ENCODE measurements at places on chromosomes 11 and 22.

DNA sequence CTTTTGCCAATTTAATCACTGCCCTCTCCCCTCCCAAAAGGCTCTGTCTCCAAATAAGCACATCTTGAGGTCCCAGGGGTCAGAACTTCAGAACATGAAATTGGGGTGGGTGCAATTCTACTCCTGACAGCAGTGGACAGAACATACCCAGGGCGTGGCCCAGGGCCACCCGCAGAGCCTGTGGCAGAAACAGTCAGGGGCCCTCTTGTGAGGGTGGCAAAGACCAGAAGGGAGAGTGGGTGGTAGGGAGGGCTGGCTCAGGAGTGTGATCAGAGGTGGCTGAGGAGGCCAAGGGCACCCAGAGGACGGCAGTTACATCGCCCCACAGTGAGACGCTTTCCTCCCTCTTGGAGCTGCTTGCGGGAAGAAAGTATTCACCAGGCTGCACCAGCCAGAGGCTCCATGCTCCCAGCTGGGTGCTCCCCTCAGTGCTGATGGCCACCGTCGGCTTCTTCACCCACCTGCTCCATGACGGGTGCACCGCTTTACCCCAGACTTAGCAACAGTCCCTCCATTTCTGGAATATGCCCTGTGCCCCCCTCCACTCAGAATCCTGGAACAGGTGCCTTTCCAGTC lies 1388.0 kb downstream of the BRD1 start:
- DNase-seq: no peak

- no peak for DNase-seq
Measured at GRCh38 chr11:10462746-10463300, 7.8 kb downstream of the AMPD3 start.

- no peak for DNase-seq
Measured at GRCh38 chr11:44010789-44011251, 37.0 kb upstream of the ACCSL start.

DNA sequence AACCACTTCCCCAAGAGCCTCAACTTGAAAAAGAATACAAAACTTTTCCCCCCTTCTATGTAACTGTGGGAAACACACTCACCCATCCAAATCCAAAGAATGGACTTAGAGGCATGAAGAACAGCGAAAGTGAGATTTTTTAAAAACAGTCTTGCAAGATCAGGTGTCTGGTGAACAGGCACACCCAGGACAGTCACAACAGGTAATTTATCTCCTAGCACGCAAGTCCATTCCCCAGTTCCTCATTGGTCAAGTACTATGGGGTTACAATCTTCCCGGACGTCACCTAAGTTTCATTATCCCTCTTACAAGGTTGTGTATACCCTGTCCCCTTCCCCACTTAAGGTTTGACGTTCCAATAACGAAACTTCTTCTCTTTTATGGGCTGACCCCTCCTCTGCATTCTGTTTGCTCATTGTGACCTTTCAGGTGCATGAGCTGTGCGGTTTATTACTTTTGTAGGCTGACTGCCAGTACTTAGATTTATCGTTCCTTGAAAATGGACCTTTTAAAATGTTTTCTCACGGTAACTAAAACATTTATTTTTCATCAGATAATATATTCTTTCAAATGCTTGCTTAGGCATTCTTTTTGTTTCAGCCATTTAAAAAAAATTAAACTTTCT lies 1401.9 kb downstream of the FAM181B start:
- no peak for DNase-seq

- DNase-seq: peak; percentile 36
Measured at GRCh38 chr11:64619811-64620380, 28.9 kb downstream of the SLC22A12 start.

GRCh38 chr11:27388001-27388400 lies 25.0 kb upstream of the CCDC34 start:
- peak; percentile 86 for DNase-seq

DNA sequence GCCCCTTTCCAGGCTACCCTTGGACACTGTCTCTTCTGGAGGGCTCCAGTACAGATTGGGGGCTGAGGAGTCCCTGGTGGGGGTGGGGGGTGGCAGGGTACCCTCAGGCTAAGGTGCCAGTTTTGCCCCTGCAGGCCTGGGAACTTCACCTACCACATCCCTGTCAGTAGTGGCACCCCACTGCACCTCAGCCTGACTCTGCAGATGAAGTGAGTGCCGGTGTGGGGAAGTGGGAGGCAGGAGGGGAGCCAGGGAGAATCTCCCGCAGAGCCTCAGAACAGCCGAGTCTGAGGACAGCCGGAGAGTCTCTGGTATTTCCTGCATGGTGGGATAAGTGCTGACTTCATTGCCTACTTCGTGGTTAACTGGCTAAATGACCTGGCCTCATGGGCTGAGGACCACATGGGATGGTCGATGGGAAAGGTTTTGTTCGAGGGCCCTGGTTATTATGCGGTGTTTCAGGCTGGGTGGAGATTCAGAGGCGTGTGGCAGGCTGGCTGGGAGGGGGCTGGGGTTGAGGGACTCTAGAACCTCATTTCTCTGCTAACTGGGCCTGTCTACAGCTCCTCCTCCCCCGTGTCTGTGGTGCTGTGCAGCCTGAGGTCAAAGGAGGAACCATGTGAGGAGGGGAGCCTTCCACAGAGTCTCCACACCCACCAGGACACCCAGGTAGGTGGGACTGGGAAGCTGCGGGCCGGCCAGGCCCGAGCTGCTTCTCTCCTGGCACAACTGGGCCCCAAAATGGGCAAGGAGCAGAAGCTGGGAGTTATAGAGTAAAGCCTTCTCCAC lies 8.5 kb downstream of the TMEM258 start:
- no peak for DNase-seq

DNA sequence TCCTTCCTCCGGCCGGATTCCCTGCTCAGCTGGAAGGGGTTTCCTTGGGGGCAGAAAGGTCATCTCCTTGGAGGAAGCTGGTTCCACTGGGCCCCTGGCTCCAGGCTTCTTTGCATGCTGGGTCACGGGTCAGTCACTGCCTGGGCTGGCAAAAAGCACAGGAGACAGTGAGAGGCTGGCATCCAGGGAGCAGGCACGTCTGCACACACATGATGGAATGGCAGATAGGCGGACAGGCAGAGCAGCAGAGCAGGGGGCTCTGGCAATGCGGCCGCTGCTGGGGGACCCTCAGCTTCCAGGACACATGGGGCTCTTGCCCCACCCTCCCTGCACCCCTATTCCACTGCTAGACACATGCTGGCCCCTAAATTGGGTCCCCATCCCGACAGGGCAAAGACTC lies 40.4 kb downstream of the C11orf58 start:
- no peak for DNase-seq

DNA sequence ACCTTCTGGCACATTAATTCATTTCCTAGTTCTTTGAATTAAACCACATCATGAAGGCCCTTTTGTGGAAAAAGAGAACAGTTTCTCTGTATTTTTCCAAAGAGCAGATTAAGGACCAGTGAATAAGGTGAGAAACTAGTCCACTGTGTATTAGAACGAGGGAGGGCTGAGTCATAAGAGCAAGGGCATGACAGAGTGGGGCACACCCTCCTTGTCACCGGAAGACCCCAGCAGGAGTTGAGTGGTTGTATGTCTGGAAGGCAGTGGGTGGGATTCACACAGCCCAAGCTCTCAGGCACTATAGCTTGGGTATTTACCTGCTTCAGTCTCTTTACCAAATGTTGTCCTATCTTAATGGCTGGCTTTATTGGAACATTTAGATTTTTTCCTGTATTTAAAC lies 86.8 kb downstream of the BMAL1 start:
- DNase-seq: no peak

- peak; percentile 74 for DNase-seq
Measured at GRCh38 chr11:76207642-76208401, 1.5 kb upstream of the WNT11 start.

- DNase-seq: no peak
Measured at GRCh38 chr11:12815129-12815480, 140.9 kb downstream of the TEAD1 start.

DNA sequence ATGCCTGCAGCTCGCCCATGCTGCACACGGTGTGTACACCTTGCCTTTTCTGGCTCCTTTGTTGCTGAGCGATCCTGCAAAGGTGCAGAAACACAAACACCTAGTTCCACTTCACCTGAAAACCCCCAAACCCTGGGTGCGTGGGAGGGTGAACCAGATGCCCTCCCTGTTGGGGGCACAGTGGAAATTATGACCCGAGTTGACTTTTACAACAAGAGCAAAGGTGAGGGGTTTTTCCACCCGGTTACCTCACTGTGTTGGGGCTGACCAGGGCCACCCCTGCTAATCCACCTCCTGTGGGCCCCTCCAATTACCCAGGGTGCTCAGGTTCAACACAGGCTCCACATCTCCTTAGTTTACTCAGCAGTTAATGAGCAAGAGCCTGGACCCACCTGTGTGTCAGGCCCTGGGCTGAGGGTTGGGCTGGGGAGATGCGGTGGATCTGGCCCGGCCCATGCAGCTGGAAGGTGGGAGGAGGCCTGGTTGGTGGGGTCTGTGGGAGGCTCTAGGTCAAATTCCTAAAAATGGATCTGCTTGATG lies 42.1 kb downstream of the LRRC32 start:
- no peak for DNase-seq

GRCh38 chr11:114073828-114074381 lies 14.4 kb downstream of the ZBTB16 start:
- no peak for DNase-seq

GRCh38 chr22:42873356-42873755 lies 16.3 kb upstream of the ARFGAP3 start:
- DNase-seq: peak; percentile 19

DNA sequence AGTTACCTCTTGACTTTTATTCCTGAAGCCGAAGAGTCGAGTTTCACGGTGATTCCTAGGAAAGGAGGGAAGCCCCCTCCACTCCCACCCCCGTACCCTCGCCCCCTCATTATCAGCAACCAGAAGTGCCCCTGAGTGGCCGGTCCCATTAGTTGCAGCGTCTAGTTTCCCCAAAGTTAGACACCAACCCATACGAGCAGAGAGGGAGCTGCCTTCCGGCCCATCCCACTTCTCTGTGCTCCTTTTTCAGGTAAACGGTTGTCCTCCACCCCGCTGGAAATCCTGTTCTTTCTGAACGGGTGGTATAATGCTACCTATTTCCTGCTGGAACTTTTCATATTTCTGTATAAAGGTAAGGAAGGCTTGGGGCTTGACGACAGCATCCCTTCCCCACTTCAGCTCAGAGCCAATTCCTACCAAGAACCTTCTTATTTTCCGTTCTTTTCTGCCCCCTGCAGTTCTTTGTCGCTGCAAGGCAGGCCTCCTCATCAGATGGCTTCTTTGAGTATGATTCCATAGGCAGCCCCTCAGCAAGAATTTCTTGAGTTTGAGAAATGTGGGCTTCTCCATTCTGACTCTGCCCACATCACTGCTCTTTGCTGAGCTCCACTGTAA lies 701 bp downstream of the TMEM216 start:
- DNase-seq: peak; percentile 54

DNA sequence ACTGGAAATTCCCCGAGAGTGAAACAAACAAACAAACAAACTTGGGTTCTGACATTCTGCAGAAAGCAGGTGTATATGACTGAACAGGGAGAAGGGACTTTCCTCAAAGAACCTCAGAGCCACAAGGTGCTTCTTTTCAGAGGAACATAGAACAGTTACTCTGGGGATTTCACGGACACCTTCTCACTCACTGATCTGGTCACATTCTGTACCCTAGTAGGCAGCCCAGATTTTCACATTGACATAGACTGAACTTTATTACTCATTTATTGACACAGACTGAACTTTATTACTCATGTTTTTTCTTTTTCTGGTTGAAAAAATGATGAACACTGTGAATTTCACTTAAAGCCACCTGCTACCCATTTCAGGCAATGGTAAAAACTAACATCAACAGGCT lies 263.0 kb downstream of the OPCML start:
- DNase-seq: no peak

DNA sequence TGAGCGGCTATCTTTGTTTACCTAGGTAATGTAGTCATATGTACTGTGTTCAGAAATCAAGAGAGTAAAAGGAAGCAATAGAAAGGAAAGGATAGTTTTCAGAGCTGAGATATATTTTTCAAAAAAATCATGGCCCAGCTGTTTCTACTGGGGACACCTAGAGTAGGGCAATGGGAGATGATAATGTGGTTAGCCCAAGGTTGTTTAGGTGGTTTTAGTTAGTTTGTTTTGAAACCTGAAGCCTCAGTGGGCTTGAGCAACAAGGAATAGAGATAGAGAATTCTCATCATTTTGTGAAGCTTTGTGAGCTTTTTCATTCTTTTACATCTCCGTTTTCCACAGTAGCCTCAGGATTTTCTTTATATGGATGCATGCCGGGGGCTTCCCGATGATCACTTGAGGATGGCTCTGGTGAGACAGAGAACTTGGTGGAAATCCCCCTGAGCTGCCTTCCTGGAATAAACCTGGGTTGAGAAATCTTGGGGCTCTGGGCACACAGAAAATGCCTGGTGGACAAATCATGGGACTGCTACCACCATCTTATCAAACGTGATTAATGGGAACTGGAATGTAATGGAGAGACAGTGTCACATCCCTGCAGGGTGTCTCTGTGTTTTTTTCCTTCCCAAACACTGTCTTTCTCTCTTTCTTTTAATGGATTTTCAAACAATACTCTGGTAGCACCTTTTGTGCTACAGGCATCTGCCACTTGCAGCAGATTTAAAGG lies 49.0 kb downstream of the ARHGAP42 start:
- no peak for DNase-seq

DNA sequence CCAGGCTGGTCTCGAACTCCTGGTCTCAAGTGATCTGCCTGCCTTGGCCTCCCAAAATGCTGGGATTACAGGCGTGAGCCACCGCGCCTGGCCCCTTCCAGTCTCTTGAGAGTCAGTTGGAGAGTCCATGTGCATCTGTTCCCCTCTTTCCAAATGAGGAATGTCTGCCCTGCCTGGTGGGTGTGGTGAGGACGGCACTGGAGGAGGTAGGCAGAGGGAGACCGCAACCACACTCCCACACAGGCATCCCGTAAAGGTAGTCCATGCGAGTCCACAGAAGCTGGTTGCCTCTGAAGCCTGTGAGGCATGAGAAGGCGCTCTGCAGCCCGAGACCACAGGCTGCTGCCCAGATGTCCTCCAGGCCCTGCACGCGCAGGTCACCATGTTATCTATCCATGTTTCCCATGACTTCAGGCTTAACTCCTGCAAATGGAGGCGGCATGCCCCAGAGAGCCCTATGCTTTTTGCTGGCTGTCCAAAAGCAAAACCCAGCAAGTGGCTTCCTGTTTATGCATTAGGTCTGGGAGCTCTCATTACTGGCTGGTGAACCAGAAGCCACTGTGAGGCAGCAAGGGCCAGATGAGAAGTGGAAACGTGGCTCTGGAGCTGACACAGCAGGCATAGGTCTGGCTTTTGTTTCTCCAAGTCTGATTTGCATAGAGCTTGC lies 43.4 kb downstream of the GRIK4 start:
- no peak for DNase-seq

DNA sequence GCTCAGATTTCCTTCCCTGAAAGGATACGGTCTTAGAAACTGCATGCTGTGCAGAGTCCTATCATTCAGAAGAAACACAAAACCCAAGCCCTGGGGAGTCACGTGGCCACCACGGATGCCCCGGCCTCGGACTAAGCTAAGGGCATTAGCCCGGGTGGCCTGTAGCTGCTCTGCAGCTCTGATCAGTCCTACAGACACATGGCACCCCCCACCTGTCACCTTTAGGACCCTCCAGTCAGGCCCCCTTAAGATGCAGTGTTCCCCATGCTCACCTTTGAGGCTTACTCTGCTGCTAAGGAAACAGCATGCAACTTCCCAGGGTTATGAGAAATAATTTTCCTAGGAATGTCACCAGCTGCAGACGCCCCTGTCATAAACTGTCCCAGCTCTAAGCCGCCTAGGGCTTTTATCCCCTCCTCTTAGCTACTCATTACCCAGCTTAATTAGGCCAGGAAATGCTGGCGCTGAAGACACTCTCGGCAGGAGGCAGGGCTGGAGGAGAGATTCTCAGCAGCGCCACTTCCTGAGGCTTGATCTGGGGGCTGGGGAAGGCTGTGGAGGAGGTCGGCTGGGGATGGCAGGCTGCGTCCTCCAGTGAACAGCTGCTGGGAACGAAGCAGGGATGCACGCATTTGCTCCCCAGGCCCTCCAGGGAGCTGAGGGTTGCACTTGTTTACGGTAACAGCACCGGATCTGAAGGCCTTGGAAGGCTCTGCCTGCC lies 47.2 kb upstream of the ADA2 start:
- no peak for DNase-seq
